ENCODE measurements at places on chromosomes 4 and X.

DNA sequence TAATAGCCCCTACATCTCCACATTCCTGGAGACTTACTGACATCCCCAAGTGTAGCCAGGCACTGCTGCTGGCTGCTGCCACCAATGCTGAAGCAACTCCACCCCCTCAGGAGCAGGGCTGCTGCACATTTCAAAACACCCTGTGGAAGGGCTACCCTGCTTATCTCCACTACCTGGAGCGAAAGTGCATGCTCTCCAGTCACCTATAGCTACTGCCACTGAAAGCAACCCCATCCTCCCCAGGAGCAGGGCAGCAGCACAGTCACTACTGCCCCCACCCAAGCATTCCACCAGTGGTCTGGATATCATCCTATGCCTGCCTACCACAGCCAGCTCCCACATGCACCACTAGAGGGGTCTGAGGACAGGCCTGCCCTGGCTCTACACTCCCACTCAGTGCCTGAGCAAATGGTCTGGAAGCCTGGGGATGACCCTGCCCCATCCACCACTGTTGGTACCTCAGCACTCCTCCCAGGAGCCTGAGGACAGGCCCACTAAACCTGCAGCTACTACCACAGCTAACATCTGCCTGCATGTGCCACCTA, 55.3 kb downstream of the MANBA start:
- DNase-seq = no peak

DNA sequence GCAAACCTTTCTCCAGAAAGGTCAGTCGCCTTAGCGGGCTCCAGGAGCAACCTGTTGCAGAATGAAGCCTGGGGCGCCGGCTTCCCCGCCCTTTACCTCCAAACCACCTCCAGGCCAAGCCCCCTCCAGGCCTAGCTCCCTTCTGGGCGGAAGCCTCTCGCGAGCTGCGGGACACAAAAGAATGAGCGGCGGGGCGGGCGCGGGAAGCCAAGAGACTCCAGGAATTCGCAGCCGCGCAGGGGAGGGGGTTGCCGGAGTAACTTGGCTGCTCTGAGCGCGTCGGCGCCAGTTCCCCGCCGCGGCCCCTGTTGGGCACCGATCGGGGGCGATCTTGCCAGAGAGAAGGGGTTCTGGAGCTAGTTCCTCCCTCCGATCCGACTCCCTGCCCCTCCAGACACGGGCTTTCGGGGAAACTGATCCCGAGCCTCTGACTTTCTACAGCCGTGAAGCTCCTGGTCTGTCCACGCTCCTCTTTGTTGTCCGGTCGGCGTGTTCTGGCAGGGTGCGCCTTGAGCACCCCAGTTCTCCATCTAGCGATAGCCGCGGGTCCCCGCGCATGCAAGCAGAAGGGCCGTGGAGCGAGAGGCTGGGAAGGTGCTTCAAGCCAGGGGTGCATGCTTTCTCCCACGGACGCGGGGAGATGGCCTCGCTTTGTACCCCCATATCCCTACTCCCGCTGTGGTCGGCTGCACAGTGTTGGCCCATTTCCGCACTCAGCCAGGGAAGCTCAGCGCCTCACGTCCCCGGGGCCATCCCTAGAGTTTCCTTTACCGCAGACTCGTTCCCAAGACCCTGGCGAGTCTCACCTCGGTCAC, 1.2 kb downstream of the PROM1 start:
- DNase-seq = no peak

DNA sequence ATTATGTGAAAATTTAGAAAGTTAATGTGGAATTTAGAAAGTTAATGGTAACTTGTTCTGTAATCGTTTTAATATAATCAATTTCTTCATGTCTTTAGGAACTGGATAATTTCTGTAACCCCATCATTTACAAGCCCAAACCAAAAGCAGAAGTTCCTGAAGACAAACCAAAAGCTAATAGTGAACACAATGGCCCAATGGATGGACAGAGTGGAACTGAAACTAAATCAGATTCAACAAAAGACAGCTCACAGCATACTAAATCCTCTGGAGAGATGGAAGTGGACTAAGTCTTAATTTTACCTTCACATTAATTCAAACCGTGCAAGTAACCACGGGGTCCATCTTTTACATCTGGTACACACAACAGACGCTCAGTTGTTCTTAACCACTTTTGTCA, 48.1 kb upstream of the PLK4 start:
- DNase-seq = no peak

DNA sequence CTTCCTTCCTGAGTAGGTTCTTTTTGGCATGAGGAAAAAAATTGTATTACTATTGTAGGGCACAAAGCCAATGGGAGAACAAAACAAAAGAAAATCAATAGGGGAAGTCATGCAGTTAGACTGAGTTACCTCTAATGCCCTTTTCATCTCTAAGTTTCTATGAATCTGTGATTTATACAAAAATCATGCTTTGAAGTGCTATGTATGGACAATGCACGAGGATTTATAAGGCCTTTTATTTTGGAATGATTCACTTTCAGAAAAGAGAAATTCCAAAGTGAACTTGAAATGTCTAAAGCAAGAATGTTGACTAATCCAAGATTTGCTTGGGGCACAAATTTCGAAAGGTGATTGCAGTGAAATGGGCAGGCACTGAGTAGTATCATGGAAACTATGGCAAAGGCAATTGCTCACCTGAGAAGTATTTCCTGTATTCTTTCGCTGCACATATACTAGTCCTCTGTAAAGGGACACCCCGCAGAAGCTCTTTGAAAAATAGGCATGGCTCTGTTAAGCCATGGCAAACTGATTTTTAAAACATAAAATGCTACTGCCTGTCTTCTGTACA, 52.8 kb downstream of the ADGRG4 start:
- DNase-seq = no peak

GRCh38 chr4:21413807-21414370, 534.7 kb downstream of the KCNIP4 start:
- no peak for DNase-seq

DNA sequence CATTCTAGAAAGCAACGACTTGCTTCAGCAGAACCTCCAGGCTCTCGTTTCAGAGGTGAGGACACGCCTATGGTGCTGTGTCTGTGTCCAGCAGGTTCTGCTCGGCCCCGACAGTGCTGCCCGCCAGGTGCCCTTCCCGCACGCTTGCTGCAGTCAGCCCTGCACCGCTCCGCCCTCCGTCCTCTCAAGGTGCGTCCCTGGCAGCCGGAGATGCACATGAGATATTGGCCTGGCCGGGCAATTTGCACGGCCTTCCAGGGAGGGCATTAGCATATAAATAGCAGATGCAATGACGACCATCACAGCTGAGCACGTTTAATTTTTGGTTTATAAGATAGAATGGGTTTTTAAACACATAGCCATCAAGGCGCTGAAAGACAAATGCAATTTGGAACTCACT, 14.4 kb downstream of the UVSSA start:
- no peak for DNase-seq

DNA sequence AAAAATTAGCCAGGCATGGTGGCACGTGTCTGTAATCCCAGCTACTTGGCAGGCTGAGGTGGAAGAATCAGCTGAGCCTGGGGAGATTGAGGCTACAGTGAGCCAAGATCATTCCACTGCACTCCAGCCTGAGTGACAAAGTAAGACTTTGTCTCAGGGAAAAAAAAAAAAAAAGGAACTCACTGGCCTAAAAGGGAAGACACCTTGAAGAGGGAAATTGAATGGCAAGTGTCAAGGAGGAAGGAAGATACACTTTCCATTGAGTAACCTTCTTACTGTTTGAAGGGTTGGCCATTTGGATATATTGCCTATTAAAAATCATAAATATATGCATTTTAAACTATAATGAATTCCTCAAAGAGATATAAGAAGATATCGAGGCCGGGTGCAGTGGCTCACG, 147.5 kb upstream of the FAM241A start:
- no peak for DNase-seq

- peak; percentile 14 for DNase-seq
Measured at GRCh38 chrX:81195712-81196111, 6.0 kb downstream of the HMGN5 start.

GRCh38 chr4:182938205-182938645, 21.0 kb upstream of the DCTD start:
- peak; percentile 47 for DNase-seq

DNA sequence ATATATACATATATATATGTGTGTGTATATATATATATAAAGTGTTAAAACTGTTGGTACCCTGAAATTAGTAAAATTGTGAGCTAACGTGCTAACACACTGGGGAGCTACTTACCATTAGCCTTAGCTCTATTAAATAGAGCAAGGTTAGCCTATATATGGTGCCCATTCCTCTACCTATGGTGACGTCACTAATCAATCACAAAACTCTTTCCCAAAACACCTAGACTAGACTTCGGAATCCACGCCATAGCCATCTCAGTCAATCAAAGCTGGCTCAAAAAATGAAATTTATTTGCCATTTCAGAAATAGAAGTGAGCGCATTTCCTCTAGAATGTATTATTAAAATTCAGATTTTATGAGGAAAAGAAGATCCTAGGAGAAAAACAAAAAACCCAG, 229.0 kb upstream of the TENM3 start:
- DNase-seq = no peak

DNA sequence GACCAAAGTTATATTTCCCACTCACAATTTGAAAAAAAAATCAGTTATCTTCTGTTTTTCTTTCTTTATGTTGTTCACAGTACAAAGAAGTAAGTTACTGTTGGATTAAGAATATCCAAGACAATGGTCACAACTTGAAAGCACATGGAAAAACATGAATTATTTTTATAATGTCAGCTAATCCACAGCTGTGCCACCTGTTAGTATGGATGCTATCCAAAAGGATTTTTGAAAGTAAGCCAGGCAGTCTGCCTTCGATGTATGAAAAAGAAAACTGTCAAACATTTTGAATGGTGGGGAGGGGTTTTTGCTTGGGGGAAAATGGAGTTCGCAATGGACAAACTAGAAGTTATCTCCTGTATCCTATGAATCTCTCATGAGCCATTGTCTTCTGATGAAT, 6.2 kb downstream of the GPM6A start:
- DNase-seq = no peak

DNA sequence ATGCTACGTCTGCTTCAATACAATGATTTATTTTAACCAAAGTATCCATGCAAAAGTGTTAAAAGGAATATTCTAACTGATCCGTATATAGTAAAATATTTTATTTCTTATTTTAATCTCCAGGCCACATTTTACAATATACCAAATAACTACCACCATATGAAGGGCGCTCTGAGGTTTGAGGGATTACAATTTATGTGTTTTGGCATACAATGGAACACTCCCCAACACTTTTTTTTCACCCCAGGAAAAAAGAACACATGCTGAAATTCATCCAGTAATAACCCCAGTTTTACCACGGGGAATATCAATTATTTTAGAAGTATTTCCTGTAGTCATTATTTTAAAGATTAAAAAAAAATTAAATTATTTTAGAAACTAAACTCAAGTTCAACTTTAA, 65.4 kb downstream of the APBB2 start:
- DNase-seq = no peak

- DNase-seq = no peak
Measured at GRCh38 chrX:17635231-17635630, 102.1 kb upstream of the SCML1 start.

GRCh38 chrX:47808904-47809788, 27.6 kb upstream of the ZNF81 start:
- DNase-seq = no peak

DNA sequence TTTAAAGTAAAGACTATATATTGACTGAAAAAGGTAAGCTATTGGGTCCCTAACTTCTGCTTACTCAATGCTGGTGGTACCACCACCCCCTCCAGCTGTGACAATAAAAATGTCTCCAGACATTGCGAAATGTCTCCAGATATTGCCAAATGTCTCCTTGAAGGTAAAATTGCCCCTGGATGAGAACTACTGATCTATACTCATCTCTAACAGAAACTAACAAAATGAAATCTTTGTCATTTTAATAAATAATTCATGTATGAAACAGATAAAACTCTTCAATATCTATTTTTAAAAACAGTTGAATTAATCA, 20.1 kb downstream of the CLTRN start:
- DNase-seq = no peak

- DNase-seq = no peak
Measured at GRCh38 chrX:16975233-16975632, 28.8 kb downstream of the REPS2 start.

GRCh38 chr4:120881846-120882245, 40.7 kb downstream of the PRDM5 start:
- DNase-seq = no peak

DNA sequence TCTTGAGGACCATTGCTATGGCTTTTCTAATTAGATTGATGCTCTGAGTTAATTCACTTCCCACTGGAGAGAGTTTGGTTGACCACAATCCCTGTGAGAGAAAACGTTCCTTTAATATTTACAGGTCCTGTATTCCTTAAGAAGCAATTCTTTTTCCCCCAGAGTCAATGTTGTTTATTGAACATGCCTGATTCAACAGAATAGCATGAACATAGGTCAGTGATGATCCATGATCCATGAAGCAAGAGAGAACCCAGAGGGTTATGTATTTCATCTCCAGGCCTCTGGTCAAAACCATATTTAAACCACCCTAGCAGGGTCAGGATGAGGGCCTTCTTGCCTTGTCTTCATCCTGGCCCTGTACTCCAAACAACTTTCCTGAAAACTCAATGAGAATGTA, 39.4 kb upstream of the EFHC2 start:
- DNase-seq = no peak

DNA sequence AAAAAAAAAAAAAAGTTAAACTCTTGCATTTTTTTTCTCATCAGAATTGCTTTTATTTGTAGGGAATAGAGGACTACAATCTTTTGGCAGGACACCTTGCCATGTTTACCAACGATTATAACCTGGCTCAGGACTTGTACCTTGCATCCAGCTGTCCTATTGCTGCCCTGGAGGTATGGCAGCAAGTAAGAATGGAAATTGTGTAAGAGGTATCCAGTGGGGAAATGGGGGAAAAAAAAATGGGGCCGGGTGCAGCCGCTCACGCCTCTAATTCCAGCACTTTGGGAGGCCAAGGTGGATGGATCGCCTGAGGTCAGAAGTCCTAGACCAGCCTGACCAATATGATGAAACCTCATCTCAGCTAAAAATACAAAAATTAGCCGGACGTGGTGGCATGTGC, 49.8 kb downstream of the WDR19 start:
- no peak for DNase-seq

GRCh38 chrX:78455901-78456300, 128.5 kb upstream of the CYSLTR1 start:
- no peak for DNase-seq

DNA sequence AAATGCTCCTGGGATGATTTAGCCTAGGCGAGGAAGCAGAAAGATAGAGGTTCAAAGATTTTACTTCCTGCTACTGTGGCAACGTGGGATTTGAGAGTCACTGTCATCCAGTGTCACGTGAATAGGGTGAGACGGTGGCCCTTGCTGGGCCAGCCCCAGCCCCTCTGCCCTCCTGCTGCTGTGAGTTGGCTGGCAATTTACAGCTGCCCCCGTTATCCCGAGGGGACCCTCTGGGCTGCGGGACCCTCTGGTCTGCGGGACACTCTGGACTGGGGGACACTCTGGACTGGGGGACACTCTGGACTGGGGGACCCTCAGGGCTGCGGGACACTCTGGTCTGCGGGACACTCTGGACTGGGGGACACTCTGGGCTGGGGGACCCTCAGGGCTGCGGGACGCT, 765.4 kb downstream of the TRIML1 start:
- no peak for DNase-seq

Measured in stimulated activated CD8-positive, alpha-beta memory T cell treated with anti-CD3 and anti-CD28 coated beads, Interleukin-7, amount 100 ng/mL, for 48 hours (primary cell).